Uterus (tissue), 4 donors: ENCODE measurements at places on chromosomes 13 and 19. TPM values are rescaled to one million over a fixed set of nuclear protein-coding genes. Genes with fewer than 3 reads are reported as not detected.

DNA sequence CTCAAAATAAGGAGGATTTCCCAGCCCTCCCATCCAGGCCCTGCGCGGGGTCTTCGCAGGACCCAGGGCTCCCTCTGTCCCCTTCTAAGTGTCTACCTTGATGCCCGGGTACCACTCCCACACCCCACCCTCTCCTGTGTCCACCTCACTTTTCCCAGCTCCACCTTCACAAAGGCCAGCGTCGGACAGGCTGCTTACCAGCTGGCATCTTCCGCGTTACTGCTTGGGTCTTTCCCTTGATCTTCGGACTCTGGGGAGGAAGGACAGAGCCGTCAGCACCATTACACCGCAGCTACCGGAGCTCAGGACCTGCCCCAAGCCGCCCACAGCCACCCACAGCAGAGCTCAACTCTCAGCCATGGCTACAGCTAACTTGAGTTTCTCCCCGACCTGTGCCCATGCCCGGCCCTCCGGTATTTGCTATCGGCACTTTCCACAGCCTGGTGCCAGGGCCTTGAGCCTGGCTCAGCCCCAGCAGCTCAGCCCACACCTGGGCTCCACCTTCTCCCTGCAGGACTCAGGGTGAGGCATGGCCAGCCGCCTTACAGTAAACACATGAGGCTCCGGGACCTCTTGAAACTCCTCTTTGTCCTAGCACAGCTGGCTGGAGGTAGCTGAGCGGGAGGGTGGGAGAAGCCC, 3.8 kb downstream of the C13orf46 start:
- no peaks in the 10 kb centered on the region for H3K27me3 ChIP-seq
- DNase-seq = no peak
- no peak overlapping the region for H3K4me3 ChIP-seq
- no peaks in the 10 kb centered on the region for H3K4me1 ChIP-seq
- H3K27ac ChIP-seq = no peak overlapping the region
- no peaks in the 10 kb centered on the region for H3K36me3 ChIP-seq

GRCh38 chr13:60080850-60081249, 82.9 kb downstream of the DIAPH3 start:
- no peak for DNase-seq
- H3K4me1 ChIP-seq = no peaks in the 10 kb centered on the region
- H3K27ac ChIP-seq = no peak overlapping the region
- H3K27me3 ChIP-seq = no peaks in the 10 kb centered on the region

MYO9B gene
- total RNA-seq = 63.5 TPM

PEAK3 gene
- 0.26 TPM for total RNA-seq
